ENCODE measurements at places on chromosomes 1 and 21.

DNA sequence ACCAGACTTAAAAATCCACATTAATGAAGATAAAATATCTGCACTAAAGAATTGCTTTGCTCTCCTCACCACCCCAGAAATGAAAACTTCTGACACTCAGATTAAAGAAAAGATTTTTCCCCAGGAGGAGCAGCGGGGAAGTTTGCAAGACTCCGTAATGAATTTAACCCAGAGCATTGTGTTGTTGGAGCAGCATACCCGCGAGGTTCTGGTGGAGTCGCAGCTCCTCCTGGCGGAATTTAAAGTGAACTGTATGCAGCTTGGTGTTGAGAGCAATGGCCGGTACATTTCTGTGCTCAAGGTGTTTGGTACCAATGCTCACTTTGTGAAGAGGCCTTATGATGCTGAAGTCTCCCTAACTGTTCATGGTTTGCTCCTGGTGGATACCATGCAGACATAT is 46.4 kb downstream of the VPS13D start:
- peak; percentile 22 for DNase-seq

DNA sequence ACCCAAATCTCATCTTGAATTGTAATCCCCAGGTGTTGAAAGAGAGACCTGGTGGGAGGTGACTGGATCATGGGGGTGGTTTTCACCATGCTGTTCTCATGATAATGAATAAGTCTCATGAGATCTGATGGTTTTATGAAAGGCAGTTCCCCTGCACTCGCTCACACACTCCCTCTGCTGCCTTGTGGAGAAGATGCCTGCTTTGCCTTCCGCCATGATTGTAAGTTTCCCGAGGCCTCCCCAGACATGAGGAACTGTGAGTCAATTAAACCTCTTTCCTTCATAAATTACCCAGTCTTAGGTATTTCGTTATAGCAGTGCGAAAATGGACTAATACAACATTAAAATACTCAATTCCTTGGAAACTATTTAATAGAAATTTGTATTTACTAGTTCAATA is 99.2 kb downstream of the PROX1 start:
- no peak for DNase-seq

- DNase-seq = no peak
Observed at GRCh38 chr1:222728746-222729145, 8.3 kb upstream of the FAM177B start.

- DNase-seq = no peak
Observed at GRCh38 chr21:15029077-15029476, 35.7 kb downstream of the NRIP1 start.

DNA sequence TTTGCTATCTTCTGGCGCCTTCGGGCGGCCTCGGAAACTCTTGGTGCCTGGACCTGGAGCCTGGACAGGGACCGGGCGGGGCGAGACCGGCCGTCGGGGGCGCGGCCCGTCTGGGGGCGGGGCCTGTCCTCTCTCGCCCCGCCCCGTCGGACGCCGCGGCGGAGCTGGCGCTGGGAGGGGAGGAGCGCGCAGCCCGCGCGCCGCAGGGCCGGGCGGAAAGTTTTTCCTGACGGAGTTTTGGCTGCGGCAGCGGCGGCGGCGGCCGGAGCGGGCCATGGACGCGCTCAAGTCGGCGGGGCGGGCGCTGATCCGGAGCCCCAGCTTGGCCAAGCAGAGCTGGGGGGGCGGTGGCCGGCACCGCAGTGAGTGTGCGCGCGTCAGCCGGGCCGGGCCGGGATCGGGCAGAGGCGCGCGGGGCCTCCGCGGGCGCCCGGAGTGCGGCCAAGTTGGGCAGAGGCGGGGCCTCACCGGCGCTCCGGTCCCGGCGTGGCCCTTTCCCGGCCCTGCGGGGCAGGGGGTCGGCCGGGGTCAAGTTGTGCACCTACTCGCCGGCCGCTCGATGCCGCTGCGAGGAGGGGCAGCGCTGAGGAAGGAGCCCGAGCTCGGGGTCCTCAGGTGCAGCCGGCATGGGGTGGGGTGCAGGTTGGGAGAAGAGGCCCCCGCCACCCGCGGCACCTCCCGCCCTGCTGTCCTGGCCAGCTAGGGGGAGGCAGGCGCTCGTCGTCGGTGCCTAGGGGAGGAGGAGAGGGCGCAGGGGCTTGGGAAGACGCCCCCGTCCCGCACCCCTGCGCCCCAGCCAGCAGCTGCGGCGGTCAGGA is at the start of gene LDLRAP1:
Gene LDLRAP1 (plus strand): TSS at position 182 of the 818 bp plus-strand sequence. CDS start 93 bp downstream, at position 275.
- DNase-seq = peak; percentile 84

Data from large intestine (tissue), 12 donors.